Common myeloid progenitor, CD34-positive (primary cell): ENCODE measurements at places on chromosomes 1 and 21.

GRCh38 chr1:157626099-157626498 lies 28.2 kb upstream of the FCRL4 start:
- peak; percentile 56 for DNase-seq

DNA sequence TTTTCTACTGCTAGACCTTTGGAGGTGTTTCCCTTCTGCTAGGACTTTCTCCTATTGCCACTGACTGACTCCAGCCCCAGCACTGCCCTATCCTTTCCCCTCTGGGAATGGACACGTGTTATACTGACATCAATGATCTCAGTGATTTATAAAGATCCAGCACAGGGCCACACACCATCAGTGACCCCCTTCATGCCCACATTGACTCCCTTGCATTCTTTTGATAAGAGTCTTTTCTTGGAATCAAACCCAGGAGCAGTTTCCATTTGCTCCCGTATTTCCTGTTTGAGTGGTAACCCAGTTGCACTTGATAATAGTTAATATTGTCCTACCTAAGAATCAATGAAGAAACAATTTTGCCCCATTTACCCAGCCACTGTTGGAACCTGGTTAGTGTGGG lies 501.0 kb upstream of the USP24 start:
- DNase-seq = no peak

DNA sequence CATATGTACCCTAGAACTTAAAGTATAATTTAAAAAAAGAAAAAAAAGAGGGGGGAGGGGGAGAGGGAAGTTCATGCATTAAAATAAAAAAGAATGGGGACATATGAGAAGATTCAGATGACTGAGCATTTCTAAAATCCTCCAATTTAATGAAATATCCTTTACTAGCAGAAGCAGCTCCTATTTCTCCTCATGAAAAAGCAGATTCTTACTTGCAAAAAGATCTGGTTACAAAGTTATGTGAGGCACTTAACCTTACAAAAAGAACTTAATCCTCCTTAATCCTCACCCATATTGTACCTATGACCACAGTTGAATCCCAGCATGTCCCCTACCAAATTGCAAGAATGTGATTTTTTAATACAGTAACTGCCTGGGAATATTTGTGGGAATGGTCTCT lies 298.5 kb downstream of the SRGAP2C start:
- DNase-seq = no peak

- DNase-seq = peak; percentile 31
These were observed 556 bp downstream of the WDR77 start for GRCh38 chr1:111448482-111448917.

DNA sequence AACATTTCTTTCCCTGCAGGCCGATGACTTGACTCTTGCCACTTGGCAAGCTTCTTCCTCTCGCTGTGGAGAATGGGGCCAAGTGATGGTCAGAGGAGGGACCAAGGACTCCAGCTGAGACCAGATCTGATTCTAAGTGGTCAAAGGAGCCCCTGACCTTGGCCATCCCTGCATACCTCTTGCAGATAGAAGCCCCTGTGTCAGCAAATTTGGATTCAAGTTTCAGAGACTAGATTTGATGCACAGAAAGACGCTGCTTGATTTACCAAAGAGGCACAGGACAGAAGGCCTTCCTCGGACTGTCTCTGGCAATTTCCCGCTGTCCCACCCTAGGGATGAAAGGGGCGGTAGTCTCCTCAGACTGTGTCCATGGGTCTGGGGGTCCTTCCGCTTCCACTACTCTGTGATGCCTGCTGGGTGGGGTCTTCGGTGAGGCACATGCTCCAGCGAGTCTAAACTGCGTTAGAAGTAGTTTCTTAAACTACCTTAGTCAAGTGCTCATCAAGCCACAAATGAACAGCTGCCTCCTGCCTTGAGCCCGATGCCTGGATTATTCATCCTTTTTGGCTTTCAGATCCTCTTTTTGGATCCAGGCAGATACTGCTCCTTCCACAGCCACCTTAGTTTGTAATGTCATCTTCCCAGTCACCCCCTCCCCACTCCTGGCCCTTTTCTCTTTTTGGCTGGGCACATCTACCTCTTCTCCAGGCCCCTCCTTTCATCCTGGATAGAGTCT lies 31.8 kb upstream of the RBM15 start:
- no peak for DNase-seq

GRCh38 chr1:25098717-25099116 lies 133.6 kb downstream of the SYF2 start:
- no peak for DNase-seq

DNA sequence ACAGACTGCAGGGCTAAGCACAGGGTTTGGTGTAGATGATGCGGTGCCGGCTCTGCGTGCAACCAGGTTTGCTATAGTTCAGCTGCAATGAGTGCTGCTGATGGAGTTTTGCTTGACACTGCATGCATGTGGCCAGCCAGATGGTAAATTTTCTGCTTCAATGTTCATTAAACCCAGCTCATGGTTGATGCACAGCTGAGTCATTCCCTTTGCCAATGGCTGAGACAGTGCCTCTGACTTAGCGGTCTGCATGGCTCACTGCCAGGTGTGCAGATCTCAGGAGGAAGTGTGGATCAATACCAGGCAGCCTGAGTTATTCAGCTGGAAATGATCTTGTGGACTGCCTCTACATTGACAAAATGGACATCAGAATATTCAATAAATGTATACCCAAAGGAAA lies 172.7 kb upstream of the ZP4 start:
- DNase-seq = peak; percentile 48

DNA sequence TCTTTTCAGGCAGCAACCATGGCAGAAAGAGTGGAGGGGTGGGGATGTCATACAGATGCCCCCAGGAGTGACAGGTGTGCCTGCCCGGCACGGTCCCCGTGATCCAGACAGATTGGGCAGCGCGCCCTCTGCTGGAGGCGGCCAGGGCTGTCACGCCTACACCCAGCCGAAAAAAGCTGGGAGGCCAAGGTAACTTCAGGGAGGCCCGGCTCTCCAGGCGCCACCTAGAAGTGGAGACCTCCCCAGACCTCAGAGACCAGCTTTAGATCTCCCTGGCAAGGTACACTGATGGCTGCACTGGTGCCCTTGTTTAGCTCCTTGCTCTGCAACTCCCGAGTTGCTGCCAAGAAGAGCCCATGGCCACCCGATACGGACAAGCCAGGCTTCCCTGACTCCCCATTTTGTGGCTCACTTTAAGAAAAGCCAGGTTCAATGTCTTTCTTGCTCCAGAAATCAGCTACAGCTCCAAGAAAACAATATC lies 6.6 kb downstream of the GOLT1A start:
- peak; percentile 58 for DNase-seq
